ENCODE measurements at places on chromosomes 3 and 15.

DNA sequence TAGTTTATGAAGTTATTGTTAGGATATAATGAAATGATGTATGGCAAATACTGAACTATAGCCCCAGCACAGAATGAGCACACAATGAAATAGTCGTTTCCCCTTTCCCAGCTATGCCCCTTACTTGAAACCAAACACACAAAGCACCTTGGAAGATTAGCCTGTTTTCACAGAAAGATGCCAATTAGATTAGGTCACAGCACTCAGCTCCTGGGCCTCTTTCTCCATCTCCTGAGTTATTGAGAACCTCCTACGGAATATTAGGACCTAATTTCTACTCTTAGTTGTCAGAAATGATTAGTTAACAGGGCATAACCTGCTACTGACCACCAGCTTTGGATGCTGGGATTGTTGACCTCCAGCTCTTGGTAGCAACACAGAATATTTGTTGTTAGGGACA lies 269.4 kb upstream of the ROPN1 start:
- no peak for DNase-seq

DNA sequence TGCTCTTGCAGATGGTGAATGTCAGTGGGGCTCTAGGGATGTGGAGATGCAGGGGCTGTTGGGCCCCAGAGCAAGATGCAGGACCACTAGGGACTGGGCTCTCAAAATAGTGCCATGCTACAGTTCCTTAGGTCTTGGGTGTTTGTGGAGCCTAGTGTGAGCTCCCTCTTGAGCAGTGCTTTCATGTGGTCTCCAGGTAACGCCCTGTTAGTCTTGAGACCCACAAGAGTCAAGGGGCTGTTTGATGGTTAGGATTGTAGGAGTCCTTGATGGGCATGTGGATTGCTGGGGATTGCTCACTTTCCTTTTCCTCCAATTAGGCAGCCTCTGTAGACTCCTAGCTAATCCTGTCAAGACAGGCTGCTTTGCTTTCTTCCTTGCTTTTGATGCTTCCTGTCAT lies 56.0 kb downstream of the CCDC66 start:
- DNase-seq: no peak

GRCh38 chr3:159852821-159853505 lies 135.7 kb upstream of the IL12A start:
- DNase-seq: no peak

- DNase-seq: no peak
Observed at GRCh38 chr3:37863949-37864822, 2.5 kb downstream of the CTDSPL start.

- DNase-seq: no peak
Observed at GRCh38 chr3:49019941-49020329, 1.6 kb upstream of the DALRD3 start.

DNA sequence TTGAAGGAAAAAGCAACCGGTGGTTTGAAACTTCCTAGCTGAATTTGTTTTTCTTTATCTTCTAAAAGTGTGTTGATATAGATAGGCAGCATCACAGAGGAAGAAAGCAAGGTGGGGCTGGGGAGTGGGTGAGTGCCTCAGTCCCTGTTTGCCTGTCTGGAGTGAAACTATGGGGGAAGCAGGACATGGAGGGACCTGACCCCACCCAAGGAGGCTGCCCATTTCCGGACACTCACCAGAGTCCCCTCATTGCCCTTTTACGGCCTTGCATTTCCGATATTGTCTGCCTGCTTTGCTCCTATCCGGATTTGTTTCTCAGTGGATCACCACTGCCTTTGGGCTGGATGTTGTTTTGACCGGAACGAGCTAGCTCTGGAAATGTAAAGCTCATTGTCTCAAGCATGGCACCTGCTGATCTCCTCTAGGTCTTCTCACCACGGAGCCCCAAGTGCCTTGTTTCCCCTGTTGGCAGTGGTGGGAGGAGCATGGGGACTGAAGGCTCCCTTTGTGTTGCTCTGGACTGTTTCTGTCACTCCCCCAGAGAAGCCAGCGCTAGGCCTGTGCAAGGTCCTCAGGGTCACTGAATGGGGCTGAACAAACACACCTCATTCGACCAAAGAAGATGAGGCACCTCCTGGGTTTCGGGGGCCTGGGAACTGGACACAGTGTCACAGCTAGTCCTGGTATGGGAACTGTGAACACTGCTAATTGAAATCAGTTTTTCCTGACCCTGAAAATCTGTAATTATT lies 7.0 kb downstream of the CLDN11 start:
- DNase-seq: no peak

- DNase-seq: peak; percentile 42
Observed at GRCh38 chr3:122258757-122259371, 66.2 kb upstream of the CSTA start.

DNA sequence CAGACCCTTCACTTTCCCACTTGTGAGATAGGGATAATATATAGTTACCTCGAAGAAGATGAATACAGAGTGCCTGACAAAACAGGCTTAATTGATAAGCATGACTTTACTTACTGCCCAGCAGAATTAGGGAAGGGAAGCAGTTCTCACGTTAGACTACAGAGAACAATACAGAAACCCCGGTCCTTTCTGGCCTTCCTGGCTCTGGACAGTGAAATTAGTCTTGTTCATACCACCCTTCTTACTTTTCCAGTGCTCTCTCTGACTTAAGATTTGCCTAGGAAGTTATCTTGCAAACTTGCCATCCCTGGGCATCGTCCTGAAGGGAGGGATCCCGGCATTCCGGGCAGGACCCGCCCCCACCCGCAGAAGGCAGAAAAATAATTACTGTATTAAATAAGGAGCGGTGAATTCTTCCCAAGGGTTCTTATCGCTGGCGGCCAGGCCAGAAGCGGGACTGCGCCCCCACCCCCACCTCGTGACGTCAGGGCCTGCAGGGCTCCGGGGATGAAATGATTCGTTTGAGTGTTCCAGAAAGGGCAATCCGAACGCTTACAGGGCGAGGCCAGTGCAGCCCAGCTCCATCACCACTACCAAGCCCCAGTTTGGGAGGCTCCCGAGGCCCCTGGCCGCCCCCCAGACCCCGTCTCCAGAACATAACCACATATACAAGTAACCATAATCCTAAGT lies 8.4 kb downstream of the SOX2 start:
- no peak for DNase-seq

GRCh38 chr15:81069909-81070308 lies 64.2 kb upstream of the CFAP161 start:
- DNase-seq: no peak

- DNase-seq: no peak
Observed at GRCh38 chr3:196789885-196790359, 50.3 kb downstream of the PAK2 start.

- no peak for DNase-seq
Observed at GRCh38 chr15:34650177-34650576, 66.7 kb upstream of the GOLGA8B start.

DNA sequence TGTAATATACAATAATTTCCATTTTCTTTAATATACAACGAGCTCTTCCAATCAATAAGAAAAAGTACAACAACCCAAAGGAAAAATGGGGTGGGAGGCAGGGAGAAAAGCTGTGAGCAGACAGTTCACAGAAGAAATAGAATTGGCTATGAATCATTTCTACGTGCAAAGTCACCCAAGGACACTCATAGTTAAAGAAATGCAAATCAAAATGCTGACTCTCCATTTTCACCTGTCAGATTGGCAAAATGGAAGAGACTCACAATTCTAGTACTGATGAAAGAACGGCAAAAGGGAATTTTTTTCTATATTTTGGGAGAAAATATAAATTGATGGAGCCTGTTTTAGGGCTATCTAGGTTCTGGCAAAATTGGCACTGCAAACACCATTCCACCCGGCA lies 116.3 kb upstream of the MEF2A start:
- DNase-seq: no peak

- DNase-seq: no peak
Observed at GRCh38 chr3:87272718-87273341, 3.6 kb downstream of the POU1F1 start.

DNA sequence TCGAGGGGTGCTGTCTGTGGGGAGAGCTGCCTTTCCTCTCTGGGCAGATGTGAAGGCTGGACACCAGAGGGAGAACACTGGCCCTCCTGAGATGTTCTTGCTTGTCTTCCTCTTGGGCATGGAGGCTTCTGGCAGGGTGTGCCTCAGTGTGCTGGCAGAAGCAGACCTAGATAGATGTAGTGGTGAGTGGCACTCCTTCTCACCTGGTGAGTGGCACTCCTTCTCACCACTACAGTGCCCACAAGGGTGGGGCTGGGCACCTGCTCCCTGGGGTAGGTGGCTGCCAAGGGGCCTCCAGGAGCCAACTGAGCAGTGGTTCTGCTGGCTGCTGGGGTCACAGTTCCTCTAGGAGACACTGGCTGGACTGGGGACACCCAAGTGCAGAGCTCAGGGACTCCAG lies 18.7 kb downstream of the ACVR2B start:
- no peak for DNase-seq

DNA sequence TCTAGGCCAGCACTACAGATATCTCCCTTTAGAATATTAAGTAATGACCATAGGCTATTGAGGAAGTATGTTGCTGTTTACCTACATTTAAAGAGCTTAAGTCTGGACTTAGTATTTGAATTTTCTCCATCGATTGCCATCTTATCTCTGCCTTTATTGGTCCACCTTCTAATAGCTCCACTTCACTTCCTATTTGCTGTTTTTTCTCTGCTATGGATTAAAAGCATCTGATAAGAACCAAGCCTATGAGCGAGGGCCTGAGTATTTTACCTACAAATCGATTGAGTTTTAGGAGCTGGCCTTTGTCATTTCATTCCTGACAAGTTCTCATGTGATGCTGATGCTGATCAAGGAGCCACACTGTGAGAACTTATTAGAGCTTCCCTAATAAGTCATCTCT lies 52.6 kb upstream of the AKAP13 start:
- DNase-seq: no peak

- DNase-seq: no peak
Observed at GRCh38 chr3:89698208-89698830, 590.9 kb downstream of the EPHA3 start.

DNA sequence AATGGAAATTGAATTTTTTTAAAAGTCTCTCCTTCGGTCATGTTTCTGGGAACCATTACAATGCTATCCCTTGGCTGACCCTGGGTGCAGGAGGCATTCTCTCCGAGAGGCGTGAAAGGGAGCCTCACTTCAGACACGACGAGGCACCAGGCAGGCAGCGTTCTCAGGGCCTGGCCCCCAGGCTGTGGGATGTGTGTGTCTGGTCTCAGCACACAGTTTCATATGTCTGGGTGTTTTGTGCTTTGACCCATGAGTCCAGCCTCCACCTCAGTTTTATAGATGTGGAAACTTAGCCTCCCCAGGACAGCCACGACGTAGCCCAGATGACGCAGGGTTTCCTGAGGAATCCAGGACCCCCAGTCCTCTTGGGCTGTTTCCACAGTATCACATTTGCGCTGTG lies 34.0 kb downstream of the FGD5 start:
- DNase-seq: no peak

- no peak for DNase-seq
Observed at GRCh38 chr3:107740992-107741896, 218.5 kb downstream of the BBX start.

DNA sequence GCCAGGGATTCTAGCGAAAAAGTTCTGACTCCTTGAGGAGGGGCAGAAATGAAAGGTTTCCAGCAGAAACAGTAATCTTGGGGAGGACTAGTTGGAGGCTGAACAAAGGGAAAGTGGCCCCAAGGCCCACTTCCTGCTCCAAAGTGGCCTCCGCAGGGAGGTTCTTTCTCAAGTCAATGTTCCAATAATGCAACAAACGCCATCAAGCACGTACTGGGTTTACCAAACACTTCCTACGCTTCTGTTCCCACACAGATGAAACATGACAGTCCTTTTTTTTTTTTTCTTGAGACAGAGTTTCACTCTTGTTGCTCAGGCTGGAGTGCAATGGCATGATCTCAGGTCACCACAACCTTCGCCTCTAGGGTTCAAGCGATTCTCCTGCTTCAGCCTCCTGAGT lies 9.6 kb upstream of the RCCD1 start:
- DNase-seq: no peak

- no peak for DNase-seq
Observed at GRCh38 chr3:140695361-140696061, 17.6 kb downstream of the TRIM42 start.

GRCh38 chr3:150107429-150108175 lies 136.9 kb upstream of the PFN2 start:
- DNase-seq: no peak

- DNase-seq: no peak
Observed at GRCh38 chr15:69715210-69715609, 262.6 kb downstream of the RPLP1 start.
